AG09309 (cell line): ENCODE measurements at places on chromosomes 7 and 10.

DNA sequence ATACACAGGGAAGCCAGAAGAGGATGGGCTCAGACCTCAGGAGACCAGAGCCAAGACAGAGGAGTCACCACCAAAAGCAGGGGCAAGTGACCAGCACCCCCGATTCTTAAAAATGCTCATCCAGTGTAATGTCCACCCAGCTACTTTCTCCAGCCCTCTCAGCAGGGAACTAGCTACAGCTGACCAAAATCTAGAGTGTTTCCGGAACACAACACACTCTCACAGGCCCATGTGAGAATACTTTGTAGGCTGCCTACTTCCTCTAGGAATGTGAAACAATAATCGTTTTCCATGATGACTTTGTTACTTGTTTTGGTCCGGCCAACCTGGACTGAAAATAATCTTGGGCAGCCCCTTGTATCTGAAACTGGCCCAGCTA is 14.5 kb downstream of the PSAP start:
- no peak for DNase-seq

DNA sequence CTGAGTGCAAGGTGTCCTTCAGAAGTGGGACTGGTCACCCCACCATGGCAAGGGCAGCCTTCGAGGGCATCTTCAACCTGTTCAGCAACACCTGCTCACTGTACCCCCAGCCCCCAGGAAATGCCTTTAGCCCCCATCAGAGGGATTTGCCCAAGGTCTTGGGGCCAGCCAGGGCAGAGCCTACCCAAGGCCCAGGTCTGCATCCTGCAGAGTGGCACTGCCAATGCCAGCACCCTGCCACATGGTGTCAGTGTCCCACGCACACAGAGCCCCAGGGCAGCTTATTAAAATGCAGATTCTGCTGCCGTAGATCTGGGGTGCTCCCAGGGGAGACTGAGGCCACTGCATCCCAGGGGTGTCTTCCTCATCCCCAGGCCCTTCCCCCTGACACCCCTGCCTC is 106.2 kb upstream of the KCTD7 start:
- no peak for DNase-seq

- DNase-seq = no peak
These were observed 256.2 kb downstream of the LHFPL3 start for GRCh38 chr7:104584620-104585019.

DNA sequence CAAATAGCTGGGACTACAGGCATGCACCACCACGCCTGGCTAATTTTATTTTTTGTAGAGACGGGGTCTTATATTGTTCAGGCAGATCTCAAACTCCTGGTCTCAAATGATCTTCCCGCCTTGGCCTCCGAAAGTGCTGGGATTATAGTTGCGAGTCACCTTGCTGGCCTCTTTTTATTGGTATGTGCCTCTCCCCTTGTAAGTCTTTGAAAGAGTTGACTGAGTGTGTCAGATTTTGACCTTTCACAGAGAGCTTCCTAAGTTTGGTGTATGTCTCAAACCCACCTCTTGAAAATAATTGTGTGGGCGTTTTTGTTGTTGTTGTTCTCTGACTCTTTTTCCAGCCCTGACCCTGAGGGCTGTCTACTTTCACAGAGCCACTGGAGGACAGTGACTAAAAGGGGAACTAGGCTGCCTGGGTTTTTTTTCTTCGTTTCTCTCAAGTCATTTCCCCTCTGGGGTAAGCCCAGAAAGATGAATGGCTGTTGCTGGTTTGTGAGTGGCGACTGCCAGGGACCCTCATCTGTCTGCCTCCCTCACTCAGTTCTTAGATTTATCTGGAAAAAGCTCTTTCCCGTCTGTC is 262.8 kb downstream of the ZEB1 start:
- no peak for DNase-seq

DNA sequence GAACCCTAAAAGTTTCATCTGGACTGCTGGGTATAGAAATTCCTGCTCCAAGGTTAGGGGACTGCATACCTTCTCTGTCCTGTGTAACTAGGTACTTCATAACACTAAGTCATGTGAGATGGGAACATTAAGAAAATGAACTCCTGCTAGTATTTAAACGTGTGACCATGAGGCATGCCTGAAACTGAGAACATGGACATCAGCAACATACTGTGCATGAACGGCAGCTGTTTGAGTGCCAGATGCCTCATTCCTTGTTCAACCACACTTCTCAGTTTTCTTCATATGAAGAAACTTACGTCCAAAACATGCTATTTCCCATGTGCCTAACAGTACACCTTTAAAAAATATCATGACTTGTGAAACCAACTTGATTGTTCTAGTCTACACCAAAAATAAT is 88.5 kb downstream of the CREM start:
- no peak for DNase-seq
